AG09319 (cell line): ENCODE measurements at places on chromosomes 7 and 10.
A peak's percentile ranks its signal among the peaks of the same experiment; 100 is the strongest.

- DNase-seq: no peak
Measured at GRCh38 chr7:153518201-153518984, 533.8 kb upstream of the DPP6 start.

DNA sequence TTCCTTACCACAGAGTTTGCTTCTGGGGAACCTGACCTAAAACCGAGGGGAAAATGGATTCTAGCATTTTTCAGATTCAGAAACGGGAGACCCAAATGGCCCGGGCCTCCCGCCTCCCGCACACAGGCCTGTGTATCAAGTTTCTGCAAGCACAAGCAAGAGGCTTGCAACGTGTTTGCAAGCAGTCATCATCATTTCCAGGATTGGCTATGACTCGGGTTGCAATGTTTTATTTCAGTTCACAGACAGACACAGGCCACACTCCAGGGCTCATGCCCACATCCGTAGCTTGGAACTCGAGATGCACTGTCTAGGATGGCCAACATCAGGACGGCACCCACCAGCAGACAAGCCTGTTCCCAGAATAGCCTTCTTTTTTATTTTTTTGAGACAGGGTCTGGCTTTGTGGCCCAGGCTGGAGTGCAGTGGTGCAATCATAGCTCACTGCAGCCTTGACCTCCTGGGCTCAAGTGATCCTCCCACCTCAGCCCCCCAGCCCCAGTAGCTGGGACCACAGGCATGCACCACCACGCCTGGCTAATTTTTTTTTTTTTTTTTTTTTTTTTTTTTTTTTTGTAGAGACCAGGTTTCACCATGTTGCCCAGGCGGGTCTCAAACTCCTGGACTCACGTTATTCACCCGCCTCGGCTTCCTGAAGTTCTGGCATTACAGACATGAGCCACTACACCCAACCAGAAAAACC lies 68.1 kb upstream of the FOXK1 start:
- DNase-seq: peak; percentile 58

DNA sequence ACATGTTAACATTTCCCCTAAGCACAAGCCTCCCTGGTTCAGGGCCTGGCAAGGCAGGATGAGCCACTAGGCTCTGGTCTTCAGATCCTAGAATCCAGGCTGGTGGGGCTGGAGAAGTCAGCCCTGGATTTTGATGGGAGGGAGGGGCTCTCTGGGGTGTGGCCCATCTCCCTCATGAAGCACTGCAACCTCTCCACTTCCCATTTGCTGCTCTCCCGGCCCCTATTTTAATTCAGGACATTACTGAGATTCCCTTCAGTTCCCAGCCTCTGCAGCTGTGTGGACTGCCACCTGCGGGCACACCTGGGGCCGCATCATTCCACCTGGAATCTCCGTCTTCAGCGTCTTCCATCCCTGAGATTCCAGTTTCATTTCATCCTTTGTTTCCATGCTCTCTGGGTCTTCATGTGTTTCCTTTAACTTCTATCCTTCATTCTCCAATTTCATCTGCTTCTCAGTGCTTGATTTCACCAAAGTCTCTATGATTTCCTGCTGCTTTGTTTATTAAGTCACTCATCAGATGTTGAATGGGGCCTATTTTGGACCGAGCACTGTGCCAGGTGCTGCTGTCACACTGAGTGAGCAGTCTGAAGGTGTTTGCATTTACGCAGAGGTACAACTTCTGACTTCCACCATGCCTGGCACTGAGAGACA lies 253.6 kb downstream of the WDR37 start:
- DNase-seq: no peak

DNA sequence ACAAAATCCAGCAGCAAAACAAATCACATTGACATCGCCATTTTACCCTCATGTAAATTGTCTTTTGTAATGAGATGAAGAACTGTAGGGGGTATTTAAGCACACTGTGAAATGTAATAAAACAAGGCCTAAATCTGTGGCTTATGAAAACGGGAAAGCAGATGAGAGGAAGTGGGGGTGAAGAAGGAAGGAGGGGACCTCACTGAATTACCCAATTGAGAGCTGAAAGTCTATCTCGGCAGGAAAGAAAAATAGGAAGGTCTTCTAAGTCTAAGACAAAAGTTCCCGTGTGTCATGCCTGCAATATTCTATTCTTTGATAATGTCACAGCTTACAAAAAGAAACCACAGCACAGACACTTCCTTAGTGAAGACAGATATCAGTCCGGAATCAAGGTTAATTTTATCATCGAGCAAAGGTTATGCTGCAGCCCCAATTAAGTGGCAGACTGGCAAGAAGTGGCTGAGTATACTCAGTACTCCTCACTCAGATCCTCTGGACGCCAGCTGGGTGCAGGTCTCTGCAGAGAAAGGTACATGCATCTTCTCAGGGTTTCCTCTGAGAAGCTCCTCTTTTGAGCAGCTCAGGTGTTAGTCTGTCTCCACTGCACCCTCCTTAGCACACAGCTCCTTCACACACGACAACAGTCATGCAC lies 239.7 kb downstream of the FANK1 start:
- DNase-seq: no peak

DNA sequence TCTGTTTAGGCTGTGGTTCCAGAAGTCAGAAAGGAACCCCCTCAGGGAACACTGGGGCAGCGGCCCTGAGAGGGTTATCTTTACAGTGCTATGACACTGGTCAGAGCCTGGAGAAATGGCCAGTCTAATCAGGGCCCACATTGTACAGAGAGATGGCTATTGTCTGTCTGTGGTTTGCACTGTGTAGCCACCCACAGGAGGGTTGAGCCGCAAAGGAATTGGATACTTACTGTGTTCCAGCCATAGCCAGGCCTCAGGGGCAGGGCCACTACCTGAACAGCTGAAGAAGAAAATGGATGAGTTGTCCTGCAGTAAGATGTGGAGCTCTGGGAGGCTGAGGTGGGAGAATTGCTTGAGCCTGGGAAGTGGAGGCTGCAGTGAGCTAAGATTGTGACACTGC lies 47.5 kb upstream of the PODXL start:
- DNase-seq: no peak

GRCh38 chr7:114789871-114790311 lies 132.0 kb upstream of the MDFIC start:
- DNase-seq: peak; percentile 3

DNA sequence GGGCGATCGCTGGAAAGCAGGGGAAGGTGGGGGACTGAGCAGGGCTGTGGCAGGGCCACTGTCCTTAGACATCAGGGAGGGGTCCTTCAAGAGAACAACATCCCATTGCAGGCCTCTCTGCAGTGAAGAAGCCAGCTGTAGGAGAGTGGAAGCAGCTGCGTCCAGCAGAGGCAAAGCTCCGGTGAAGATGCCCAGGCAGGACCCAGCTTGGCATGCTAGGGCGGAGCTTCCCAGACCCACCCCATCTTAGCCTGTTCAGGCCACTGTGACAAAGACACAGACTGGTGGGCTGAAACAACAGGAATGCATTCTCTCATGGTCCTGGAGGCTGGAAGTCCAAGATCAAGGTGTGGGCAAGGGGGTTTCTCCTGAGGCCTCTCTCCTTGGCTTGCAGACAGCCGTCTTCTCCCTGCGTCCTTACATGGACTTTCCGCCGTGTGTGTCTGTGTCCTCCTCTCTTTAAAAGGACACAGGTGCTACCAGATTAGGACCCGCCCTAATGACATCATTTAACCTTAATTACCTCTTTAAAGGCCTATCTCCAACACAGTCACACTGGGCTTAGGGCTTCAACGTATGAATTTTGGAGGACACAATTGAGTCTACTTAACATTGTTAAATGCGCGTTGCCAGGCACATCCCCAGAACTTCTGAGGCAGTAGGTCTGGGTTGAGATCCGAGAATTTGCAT lies 178.1 kb upstream of the GRB10 start:
- DNase-seq: no peak

DNA sequence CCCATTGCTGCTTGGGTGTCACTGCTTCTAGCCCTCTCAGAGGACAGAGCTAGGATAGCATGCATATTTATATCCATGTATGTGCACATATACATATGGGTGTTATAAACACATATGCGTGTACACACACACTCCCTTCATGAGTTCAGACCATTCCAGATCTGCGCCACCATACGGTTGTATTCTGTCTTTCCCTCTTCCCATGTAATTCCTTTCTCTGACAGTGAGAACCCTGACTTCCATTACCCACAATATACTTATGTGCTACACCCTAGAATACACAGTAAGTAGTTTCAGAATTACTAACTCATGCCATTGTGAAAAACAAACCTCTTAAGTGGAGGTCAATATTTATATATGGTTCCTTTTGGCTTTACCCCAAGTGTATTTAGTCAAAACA lies 116.6 kb upstream of the SAMD8 start:
- no peak for DNase-seq

DNA sequence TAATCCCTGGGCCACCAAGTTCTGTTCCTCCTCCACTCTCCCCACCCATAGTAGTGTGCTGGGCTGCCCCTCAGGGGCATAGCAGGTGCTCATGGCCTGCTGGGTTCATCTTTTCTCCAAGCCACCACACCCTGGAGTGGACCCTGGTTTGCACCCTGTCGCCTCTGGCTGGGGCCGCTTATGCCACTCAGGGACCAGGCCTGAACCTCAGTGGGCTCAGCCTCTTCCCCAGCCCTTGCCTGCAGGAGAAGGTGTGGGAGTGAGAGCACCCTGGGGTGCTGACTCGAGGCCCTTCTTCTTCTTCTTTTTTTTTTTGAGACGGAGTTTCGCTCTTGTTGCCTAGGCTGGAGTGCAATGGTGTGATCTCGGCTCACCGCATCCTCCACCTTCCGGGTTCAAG lies 10.2 kb downstream of the CLIP2 start:
- no peak for DNase-seq

GRCh38 chr10:66833861-66834260 lies 92.0 kb upstream of the LRRTM3 start:
- no peak for DNase-seq

GRCh38 chr7:34747176-34747781 lies 89.3 kb downstream of the NPSR1 start:
- no peak for DNase-seq

DNA sequence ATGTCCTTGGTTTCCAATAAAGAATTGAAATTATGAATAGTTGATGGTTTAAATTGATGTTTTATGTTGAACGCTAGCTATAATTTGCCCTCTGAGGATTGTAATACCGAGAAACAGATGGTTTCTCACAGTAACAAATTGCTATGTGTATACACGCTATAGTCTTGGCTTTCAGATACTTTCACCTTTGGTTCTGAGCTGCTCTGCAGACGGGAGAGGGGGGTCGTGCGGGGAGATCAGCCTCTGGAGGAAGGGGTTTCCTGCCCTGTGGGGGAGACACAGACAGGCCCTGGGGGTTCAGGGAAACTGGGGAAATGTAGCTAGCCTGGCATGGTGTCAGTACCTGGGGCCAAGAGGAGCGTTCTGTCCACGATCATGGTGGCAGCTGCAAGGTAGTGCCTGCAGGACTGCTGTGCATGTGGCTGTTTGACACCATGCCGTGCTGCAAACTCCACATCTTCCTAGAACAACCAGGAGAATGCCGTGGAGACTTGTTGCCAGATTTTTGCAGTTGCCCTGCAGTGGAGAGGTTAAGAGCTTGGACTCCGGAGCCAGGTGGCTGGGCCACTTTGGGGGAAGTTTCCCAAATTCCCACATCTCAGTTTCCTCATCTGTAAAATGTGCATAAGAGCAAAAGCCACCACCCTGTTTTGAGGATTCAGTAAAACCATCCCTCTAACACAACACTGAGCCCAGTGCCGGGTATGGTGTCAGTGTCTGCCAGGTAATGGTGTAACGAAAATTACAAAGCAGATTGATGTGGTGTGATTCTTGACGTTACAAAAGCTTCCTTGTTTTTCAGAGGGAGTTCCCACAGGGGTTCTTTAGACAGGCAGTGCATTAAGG lies 167.9 kb downstream of the CUX1 start:
- DNase-seq: no peak

GRCh38 chr7:87060288-87060537 lies 759 bp upstream of the ELAPOR2 start:
- DNase-seq: no peak

GRCh38 chr10:14198078-14198477 lies 132.6 kb downstream of the FRMD4A start:
- no peak for DNase-seq

GRCh38 chr7:36387435-36388231 lies 2.0 kb upstream of the ANLN start:
- DNase-seq: no peak

GRCh38 chr10:25142116-25142864 lies 32.5 kb upstream of the GPR158 start:
- no peak for DNase-seq

DNA sequence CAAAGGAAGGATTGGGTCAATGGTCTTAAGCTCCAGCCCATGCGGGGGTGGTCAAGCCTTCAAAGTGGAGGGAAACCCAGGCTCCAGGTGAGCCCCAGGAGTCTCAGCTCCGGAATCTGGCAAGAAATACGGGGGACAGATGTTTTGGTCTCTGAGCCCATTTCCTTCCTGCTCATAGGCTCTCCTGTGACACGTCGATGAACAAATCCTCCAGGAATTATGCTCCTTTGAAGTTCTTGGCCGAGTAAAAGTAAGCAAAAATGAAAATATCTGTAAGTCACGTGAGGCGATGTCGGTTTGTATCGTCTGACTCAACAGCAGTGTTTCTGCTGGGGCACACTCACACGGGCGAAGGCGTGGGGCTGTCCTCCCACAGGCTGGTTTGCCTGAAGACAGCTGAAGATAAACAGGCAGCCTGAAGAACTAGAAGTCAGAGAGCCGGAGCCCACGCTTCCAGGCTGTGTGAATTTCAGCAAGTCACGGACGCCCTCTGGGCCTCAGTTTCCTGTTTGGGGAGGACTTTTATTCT lies 52.6 kb upstream of the SMNDC1 start:
- DNase-seq: peak; percentile 87

DNA sequence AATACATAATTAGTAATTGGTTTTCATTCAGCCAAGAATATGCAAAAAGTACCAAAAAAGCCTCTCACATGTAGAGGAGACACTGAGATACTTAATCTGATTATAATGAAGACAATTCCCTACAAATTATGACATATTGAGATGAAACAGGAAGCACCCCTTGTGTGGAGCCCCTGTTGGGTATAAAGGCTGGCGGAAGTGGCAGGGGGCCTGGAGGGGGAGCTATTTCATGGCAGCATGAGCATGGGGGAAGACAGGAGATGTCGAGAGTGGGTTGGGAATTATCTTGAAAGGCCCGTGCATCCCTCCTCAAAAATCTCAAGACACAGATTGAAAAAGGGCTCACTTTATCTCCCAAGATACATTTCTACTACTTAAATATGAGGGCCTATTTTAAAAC lies 96.9 kb downstream of the PIP4K2A start:
- no peak for DNase-seq

GRCh38 chr10:69124563-69125268 lies 738 bp downstream of the VPS26A start:
- peak; percentile 7 for DNase-seq

DNA sequence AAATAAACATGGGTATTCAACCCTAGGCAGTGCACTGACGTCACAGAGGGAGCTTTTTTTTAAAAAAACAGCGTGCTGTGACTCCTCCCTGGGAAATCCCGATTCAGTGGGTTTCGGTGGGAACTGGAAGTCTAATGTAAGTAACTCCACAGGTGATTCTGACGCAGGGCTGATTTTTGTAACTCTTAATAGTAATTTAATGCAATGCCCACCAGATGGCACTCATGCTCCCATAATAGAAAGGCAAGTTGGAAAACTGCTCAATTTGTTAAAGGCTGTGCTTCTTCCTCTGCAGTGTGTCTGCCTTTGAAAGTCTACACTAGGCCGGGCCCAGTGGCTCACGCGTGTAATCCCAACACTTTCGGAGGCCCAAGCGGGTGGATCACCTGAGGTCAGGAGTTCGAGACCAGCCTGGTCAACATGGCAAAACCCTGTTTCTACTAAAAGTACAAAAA lies 10.9 kb upstream of the RSU1 start:
- DNase-seq: peak; percentile 71
